Posterior vena cava (tissue), 2 donors: ENCODE measurements at places on chromosomes 6 and 20. TPM values are rescaled to one million over a fixed set of nuclear protein-coding genes. Genes with fewer than 3 reads are reported as not detected.

- no peak for DNase-seq
These were observed 82.3 kb downstream of the SYNE1 start for GRCh38 chr6:152554851-152555250.

GRCh38 chr6:9745966-9746365 lies 668.9 kb downstream of the TFAP2A start:
- no peak for DNase-seq

GRCh38 chr6:142737368-142738034 lies 207.5 kb downstream of the HIVEP2 start:
- no peak for DNase-seq

GRCh38 chr6:3769610-3770009 lies 18.1 kb upstream of the PXDC1 start:
- no peak for DNase-seq

DNA sequence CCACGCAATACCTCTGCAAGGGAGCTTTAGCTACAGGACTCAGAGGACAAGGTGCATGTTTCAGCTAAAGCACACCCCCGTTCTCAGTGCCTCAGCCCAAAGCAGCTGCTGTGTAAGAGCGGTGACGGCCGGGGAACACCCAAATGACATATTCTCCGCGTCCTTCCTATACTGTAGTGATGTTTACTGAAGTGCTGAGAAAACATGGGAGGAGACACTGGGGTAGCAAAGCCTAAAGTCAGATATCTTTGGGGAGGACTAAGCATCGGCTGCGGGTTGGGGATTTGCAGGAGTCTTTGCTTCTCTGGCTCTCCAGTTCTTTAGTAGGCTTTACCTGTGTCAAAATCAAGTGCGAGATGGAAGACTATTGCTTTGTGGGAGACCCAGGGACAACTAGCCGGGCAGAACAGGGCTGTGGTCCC lies 1.7 kb downstream of the SLC22A23 start:
- no peak for DNase-seq

DNA sequence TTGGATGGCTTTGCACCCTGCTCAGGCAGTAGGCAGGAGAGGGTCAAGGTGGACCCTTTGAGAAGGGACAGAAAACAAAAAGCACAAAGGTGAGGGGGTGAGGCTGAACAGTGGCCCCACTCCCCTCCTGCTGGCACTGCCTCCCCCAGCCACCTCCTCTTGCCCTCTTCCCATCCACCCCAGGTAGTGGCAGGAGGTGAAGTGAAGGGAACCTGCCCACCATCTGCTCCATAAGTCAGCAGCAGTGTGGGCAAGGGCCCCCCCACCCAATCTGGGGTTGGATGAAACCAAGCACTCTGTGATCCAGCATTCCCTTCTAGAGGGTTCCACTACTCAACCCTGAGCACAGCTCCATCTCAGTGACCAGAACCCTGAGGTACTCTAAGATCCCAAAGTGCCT lies 26.1 kb upstream of the SLC22A7 start:
- no peak for DNase-seq

- no peak for DNase-seq
These were observed 51.4 kb downstream of the ZDHHC14 start for GRCh38 chr6:157432231-157432891.

DNA sequence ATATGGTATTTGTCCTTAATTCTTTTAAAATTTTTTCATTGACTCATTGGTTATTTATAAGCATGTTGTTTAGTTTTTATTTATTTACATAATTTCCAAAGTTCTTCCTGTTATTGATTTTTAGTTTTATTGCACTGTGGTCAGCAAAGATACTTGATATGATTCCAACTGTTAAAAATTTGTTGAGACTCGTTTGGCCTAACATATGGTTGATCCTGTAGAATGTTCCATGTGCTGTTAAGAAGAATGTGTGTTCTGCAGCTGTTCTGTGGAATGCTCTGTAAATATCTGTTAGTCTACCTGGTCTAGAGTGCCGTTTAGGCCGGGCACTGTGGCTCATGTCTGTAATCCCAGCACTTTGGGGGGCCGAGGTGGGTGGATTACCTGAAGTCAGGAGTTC lies 197.7 kb downstream of the CD109 start:
- no peak for DNase-seq

- DNase-seq = no peak
These were observed 47.8 kb downstream of the SHLD1 start for GRCh38 chr20:5797843-5798462.

DNA sequence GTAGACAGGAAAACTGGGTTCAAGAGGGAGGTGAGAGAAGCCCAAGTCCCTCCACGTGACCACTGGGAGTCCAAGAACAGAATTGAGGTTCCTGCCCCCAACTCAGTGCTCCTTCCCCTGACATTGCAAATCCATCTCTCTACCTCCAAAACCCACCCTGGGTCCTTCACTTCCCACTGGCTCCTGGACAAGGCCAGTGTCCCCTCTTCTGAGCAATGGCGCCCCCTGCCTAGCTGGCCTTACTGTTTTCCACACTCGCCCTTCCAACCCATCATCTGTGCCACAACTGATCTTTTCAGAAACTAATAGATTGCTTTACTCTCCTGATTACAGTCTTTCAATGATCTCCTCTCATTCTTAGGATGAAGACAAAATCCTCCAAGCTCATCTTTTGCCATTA lies 200.3 kb downstream of the ANKRD60 start:
- DNase-seq = no peak

DNA sequence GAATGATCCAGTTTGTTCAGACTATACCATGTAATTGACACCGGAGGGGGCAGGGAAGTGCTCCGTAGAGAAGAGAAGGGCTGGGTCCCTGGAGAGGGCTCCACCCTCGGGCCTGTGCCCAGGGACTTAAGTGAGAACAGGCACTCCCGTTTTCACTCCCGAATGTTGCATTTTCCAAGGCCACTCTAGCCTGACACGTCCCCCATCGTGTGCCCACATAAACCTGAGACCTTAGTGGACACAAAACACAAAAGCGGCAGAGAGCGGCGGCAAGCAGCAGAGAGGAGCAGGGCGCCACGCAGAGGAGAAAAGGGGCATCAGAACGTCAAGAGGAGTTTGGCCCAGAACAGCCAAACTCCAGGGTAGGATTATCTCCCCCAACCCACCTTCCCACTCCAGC lies 1405.1 kb downstream of the GRIK2 start:
- DNase-seq = peak; percentile 28

- no peak for DNase-seq
These were observed 8.9 kb upstream of the FBXO9 start for GRCh38 chr6:53056273-53056672.

GRCh38 chr6:30730601-30731435 lies 10.7 kb downstream of the TUBB start:
- DNase-seq = peak; percentile 88

GRCh38 chr20:24630486-24631172 lies 161.2 kb downstream of the SYNDIG1 start:
- DNase-seq = no peak

- DNase-seq = peak; percentile 82
These were observed 225.5 kb downstream of the SYNDIG1 start for GRCh38 chr20:24694727-24695528.

DNA sequence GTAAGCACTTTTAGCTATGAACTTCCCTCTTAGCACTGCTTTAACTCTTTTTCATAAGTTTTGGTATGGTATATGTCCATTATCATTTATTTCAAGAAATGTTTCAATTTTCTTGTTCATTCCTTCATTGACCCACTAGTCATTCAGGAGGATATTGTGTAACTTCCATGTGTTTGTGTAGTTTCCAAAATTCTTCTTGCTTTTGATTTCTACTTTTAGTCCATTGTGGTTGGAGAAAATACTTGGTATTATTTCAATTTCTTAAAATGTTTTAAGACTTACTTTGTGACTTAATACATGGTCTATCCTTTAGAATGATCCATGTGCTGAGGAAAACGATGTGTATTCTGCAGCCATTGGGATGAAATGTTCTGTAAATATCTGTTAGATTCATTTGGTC lies 176.5 kb downstream of the CENPW start:
- no peak for DNase-seq

DNA sequence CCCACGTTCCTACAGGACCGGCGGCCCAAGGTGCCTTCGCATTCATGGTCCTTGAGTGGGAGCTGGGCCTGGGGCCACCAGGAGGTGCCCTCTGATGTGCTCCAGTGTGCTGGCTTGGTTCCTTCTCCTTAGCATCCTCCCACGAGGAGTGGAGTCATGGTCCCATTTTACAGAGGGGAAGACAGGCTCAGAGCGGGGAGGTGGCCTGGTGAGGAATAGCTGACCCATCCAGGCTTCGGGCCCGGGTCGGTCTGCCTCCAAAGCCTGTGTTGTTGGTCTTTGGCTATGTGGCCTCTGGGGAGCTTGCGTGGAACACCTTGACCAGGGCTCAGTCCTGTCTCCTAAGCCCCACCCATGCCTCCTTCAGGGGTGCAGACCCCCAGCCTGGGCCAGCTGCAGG lies 22.8 kb downstream of the RBM38 start:
- DNase-seq = no peak

DNA sequence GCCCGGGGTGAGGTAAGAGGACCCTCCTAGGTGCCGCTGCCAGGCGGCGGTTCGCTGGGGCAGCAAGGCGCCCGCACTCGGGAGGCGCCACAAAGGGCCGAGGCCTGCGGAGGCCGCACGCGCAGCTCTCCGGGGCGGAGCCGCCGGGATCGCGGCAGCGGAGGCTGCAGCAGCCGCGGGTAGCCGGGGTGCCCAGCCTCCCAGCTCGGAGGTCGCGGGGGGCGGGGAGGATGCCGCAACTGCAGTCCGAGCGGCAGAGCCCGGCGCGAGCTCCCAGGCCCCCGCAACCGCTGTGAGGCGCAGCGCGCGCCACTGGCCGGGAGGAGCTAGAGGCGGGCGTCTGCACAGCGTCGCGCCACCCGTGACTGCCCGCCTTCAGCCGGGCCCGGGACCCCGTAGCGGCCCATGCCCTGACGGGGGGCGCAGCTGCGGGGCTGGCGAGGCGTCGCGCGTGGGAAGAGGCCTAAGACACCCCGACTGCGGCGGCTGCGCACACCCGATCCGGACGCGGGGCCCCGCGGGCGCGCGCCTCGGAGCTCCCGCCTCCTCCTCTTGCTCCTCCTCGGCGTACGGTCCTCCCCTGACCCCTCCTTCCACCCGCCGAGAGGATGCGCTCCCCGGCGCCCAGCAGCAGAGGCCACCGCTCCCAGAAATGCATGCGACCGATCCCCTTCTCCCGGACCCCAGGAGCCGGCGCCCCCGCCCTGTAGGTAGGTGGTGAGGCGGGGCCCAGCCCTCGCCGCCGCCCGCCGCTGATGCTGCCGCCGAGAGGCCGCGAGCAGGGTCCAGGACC lies at the start of gene NCOA7:
NCOA7 (plus strand) TSS at position 603 of the 793 bp plus-strand sequence. CDS start 24,395 bp downstream, outside the sequence.
- peak; percentile 94 for DNase-seq

GRCh38 chr6:108942556-108943492 lies 94.6 kb downstream of the ARMC2 start:
- no peak for DNase-seq

GRCh38 chr6:6694825-6695624 lies 106.5 kb downstream of the LY86 start:
- DNase-seq = no peak

GRCh38 chr6:74420221-74420620 lies 724.2 kb downstream of the CD109 start:
- no peak for DNase-seq

GRCh38 chr6:47064274-47064673 lies 22.1 kb upstream of the ADGRF1 start:
- DNase-seq = no peak

- DNase-seq = no peak
These were observed 228.8 kb downstream of the TFAP2C start for GRCh38 chr20:56857950-56858349.

DNA sequence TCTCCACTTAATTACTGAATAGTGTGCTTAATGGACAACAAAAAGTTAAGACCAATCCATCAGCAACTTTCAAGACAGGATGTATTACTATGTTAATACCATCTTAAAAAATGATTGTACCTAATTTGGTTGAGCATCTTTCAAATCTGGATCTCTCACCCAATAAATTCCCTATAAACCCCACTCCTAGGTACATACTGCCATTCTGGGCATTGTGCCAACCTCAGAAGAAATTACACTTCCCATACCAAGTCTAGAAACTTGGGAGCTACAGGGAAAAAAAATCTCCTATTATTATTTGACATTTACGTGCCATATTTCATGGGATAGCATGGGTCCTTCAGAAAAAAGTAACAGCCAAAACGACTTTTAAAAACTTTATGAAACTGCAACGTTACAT lies 5.1 kb downstream of the SYNCRIP start:
- no peak for DNase-seq

DNA sequence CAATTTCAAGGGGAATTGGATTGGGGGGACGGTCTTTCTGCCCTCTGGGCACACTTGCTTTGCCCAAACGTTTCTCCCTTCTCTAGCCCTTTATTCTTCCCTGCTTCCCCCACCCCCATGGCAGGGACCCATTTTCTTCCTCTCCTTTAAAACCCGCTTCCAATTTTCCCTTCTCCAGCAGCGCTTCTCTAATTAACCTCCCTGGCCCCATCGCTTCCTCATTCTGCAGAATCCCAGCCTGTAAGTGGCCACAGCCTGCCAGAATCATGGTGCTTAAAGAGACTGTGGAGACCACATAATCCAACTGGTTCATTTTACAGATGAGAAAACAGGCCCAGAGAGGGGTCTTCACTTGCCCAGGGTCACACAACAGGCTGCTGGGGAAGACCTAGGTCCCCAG lies 61.4 kb downstream of the CPNE5 start:
- no peak for DNase-seq

DNA sequence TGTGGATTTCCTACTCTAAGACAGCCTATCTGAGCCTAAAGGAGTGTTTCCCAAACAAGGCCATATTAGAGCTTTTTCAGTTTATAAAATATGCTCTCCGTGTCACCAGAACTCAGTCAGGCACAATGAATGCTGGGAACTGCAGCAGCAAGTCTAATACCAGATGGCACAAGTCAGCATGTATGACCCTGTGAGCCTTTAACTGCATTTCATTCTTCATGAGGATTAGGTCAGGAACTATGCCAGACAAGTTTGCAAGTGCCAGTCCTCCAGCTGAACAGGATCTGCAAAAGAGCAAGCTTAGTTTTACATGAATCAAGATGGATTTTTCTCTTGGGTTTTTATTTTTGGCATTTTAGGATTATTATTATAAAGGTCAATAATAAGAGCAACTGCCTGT lies 66.7 kb upstream of the SAMD5 start:
- no peak for DNase-seq

DNA sequence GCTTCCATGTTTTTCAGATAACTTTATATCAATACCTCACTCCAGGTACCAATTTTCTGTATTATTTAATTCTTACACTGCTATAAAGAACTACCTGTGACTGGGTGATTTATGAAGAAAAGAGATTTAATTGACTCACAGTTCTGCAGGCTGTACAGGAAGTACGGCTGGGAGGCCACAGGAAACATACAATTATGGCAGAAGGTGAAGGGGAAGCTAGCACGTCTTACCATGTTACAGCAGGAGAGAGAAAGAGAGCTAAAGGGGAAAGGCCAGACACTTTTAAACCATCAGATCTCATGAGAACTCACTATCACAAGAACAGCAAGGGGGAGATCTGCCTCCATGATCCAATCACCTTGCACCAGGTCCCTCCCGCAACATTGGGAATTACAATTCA lies 119.1 kb upstream of the BMP5 start:
- no peak for DNase-seq

THBD gene
- total RNA-seq = 53.6 TPM

MUCL3 gene
- total RNA-seq = not detected

CGA gene
- total RNA-seq = not detected

ARFRP1 gene
- 35.7 TPM for total RNA-seq

ARMH2 gene
- total RNA-seq = not detected

GFOD1 gene
- 16.8 TPM for total RNA-seq

NRSN1 gene
- not detected for total RNA-seq

CALHM6 gene
- 5.4 TPM for total RNA-seq

CD164 gene
- 194 TPM for total RNA-seq

TNFRSF6B gene
- 7.0 TPM for total RNA-seq
